WTC11 (cell line): ENCODE measurements at places on chromosomes 3 and 15.

DNA sequence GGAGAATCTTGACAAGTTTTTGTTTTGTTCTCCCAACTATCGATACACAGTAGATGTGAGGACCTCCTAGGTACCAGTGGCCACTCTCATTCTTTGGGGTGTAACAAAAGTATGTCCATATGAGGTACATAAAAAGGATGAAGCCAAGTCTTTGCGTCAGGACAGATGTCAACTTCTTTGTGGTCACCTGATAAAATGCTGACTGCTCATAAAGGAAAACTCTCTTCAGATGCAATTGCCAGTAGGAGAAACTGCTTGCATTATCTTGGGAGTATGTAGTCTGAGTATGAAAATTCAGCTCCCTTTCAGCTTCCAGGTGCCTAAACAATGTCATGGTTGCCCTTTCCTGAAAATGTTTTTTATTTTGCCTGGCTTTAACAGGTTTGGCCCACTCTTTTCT is 123.8 kb upstream of the GOLIM4 start:
- DNase-seq, result no peak

DNA sequence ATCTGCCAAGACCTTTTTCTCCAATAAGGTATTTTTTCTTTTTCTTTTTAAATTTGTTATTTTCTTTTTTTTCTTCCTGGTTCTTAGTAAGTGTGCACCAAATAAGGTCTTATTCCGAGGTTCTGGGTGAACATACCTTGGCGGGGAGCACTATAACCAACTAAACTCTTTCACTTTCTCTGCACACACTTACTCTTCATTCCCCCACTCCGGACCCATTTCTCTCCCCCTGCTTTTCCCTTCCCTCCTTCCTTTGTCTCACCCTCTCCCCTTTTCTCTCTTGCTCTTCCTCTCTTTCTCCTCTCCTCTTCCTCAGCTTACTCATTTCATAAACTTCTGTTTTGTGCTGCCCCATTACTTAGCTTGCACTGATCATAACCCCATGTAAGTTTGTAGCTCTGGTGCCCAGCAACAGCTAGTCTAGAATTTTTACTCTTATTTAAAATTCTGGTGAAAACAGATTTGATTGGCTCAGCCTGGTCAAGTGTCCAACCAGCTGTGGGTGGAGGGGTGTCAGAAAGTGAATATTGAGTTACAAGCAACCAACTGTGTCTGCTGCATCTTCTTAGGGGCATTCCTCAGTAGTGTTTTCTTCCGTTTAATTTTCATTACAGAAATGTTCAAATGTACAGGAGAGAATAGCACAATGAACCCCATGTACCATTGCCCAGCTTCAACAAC is 297.5 kb downstream of the SHQ1 start:
- DNase-seq, result no peak

DNA sequence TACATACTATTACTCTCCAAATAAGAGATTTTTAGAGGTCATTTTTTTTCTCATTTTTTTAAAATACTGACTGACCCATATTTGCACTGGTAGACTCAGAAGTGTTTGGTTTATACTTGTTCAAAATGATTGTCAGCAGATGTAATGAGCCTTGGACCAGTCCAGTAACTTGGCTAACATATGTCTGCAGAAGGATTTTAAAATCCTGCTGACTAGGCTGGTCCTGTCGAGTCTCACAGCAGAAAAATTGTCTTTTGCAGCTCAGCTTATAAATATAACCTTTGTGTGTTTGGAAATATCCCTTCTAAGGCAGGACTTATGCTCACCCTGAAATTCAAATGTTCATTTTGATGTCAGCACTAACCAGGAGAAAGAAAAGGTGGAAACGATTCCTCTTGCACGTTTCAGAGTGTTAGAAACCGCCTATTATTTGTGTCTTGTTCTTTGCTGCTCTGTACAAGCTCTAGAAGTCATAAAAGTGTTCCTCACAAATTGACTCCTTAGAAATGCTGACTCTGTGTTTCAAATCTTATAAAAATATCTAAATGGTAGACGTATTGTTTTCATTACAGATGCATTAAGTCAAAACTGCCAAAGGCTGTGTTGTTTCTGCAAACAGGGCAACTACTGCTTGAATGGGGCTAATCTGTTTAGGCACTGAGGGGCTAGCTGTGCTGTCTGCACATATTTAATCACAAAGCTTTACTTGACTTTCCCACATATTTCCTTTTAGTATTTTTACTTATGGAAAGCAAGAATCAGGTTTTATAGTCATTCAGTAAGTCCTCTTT is 95.3 kb downstream of the CHL1 start:
- no peak for DNase-seq

- no peak for DNase-seq
These were observed 27.3 kb upstream of the DMXL2 start for GRCh38 chr15:51649659-51650521.

GRCh38 chr15:81280696-81281455 is 43.1 kb downstream of the STARD5 start:
- no peak for DNase-seq

DNA sequence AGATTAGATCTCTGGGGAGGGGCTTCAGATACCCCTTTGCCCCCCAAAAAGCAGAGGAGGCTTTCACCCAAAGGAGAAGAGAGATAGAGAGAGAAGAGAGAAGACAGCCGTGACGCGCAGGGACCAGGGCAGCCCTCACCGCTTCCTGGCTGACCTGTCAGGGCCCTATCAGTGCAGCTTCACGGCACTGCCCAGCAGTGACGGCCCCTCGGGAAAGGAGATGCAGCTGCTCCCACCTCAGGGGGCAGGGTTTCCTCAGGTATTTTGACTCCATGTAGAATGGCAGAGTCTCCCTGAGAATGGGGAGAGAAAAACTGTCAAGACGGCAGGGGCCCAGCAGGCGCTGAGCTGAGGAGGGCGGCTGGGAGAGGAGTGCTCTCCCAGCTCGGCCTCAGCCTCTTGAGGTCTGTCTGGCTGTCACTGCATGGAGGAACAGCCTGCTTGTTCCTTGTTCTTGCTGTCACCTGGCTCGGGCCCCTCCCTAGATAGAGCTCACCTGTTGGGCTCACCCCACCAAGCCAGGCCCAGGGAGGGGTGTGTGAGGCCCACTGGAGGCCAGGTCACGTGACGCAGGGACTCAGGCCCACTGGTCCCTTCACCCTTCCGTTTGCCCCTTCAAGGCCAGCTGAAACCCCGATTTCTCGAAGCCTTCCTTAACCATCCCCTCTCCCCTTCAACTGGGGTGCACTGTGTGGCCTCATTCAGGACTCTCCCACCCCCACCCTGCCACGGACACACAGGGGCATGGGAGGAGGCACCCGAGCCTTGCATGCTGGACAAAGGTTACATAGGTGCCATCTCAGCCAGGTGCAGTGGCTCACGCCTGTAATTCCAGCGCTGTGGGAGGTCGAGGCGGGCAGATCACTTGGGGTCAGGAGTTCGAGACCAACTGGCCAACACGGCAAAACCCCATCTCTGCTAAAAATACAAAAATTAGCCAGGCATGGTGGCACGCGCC is 28.2 kb downstream of the LOXL1 start:
- no peak for DNase-seq

DNA sequence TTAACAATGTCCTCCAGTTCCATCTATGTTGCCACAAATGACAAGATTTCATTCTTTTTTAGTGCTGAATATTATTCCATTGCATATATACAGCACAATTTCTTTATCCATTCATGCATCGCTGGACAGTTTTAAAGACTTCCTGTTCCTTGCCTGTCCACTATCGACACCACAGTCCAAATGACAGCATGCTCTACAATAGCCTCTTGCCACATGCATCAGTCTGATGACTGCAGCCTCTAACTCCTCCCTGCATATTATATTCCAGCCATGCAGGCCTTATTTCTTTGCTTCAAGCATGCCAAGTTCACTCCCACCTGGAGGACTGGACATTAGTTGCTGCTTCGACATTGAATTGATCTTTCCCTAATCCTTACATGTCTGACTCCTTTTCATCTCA is 306.2 kb downstream of the FOXP1 start:
- no peak for DNase-seq

DNA sequence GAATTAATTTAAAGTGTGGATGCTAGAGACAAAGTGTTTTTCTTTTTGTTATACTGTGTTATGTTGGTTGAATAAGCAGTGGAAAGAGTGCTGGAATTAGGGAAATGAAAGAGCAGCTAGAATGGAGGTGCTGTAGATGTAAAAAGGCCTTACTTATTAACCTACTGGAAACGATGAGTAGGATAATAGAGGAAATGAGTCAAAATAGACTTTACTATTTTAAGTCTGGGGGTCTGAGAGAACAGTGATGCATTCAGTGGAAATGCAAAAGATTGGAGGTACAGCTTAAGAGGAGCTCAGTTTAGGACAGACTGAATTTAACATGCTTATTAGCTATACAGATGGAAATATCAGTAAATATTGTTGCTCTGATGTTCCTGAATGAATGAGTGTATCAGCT is 674.0 kb downstream of the OTOL1 start:
- no peak for DNase-seq
